ENCODE measurements at places on chromosomes 1 and 21. TPM values are rescaled to one million over a fixed set of nuclear protein-coding genes. Genes with fewer than 3 reads are reported as not detected.

Gene COL16A1
- 134 TPM for total RNA-seq

Gene LYST
- total RNA-seq, result 16.6 TPM

Gene AGMAT
- 1.9 TPM for total RNA-seq

Gene SPRR4
- total RNA-seq, result not detected

Gene STYXL2
- total RNA-seq, result under 0.01 TPM

Gene LMOD1
- not detected for total RNA-seq

Gene EVA1B
- 47.3 TPM for total RNA-seq

Gene CFHR1
- total RNA-seq, result not detected

Gene E2F2
- under 0.01 TPM for total RNA-seq

Gene FCGR3A
- not detected for total RNA-seq

Gene RBBP4
- total RNA-seq, result 99.5 TPM

Gene DFFA
- 72.3 TPM for total RNA-seq

Gene ZNF695
- total RNA-seq, result not detected

Gene IFI44
- 2.7 TPM for total RNA-seq

Gene RAB25
- 69.4 TPM for total RNA-seq

Gene SLAMF9
- total RNA-seq, result 12.1 TPM

Gene PTTG1IP
- 257 TPM for total RNA-seq

Gene CLCNKB
- under 0.01 TPM for total RNA-seq

Gene HSD3B1
- not detected for total RNA-seq

Gene UBASH3A
- total RNA-seq, result not detected

Gene KLF17
- total RNA-seq, result 0.24 TPM

Gene KIAA1614
- total RNA-seq, result 1.9 TPM

Gene GPATCH4
- 14.7 TPM for total RNA-seq

Gene HSPB7
- total RNA-seq, result not detected

Gene OR6K3
- total RNA-seq, result under 0.01 TPM

Gene CEPT1
- total RNA-seq, result 73.3 TPM

Gene CD1E
- not detected for total RNA-seq

Gene APCS
- not detected for total RNA-seq

Gene HP1BP3
- total RNA-seq, result 163 TPM

Gene OR2M2
- not detected for total RNA-seq

Gene AGRN
- 187 TPM for total RNA-seq

Gene CYP2J2
- total RNA-seq, result 1.1 TPM

Gene OR14C36
- total RNA-seq, result not detected

Gene PCBP3
- total RNA-seq, result 0.43 TPM

Gene GCSAML
- total RNA-seq, result not detected

Gene CHRM3
- 0.48 TPM for total RNA-seq

Gene CD1C
- total RNA-seq, result not detected

Gene FNBP1L
- total RNA-seq, result 43.6 TPM

Gene OLFML2B
- not detected for total RNA-seq

Gene FGR
- 0.64 TPM for total RNA-seq

Gene HCN3
- total RNA-seq, result 0.72 TPM

Gene ADAMTSL4
- total RNA-seq, result 3.0 TPM

Gene TTF2
- total RNA-seq, result 19.8 TPM

Gene OR2T11
- not detected for total RNA-seq

Gene FHAD1
- total RNA-seq, result not detected

Gene AGT
- total RNA-seq, result 0.24 TPM

Gene DTL
- 3.0 TPM for total RNA-seq

Gene MYCL
- 7.0 TPM for total RNA-seq

Gene GPR52
- 0.21 TPM for total RNA-seq

Gene OR2T2
- not detected for total RNA-seq

Gene NCMAP
- total RNA-seq, result 1.2 TPM
